ENCODE measurements at places on chromosomes 12 and 14. TPM values are rescaled to one million over a fixed set of nuclear protein-coding genes. Genes with fewer than 3 reads are reported as not detected.

Gene FOXN4
- not detected for total RNA-seq

Gene BCDIN3D
- 7.2 TPM for total RNA-seq

Gene GALNT8
- total RNA-seq = under 0.01 TPM

Gene SOX5
- total RNA-seq = 16.4 TPM

Gene L3HYPDH
- 39.8 TPM for total RNA-seq

Gene C12orf54
- total RNA-seq = not detected

Gene RDH5
- 12.1 TPM for total RNA-seq

Gene PCED1B
- total RNA-seq = 0.33 TPM

Gene FAM222A
- total RNA-seq = under 0.01 TPM

Gene IFI27L1
- total RNA-seq = 14.4 TPM

Gene GPRC5D
- total RNA-seq = not detected

Gene EMC9
- 12.3 TPM for total RNA-seq

Gene NOVA1
- 5.1 TPM for total RNA-seq

Gene KRT71
- total RNA-seq = not detected

Gene KLRC2
- total RNA-seq = not detected

Gene PPM1H
- 3.1 TPM for total RNA-seq

Gene CMAS
- total RNA-seq = 24.3 TPM

Gene OLR1
- total RNA-seq = 1.2 TPM

Gene DBX2
- not detected for total RNA-seq

Gene AQP6
- total RNA-seq = 0.17 TPM

Gene CISTR
- total RNA-seq = not detected

Gene ARHGEF25
- 40.0 TPM for total RNA-seq

Gene NTF3
- 1.5 TPM for total RNA-seq

Gene SDR39U1
- total RNA-seq = 9.9 TPM

Gene USP44
- total RNA-seq = 27.4 TPM

Gene SLC4A8
- total RNA-seq = 3.3 TPM

Gene PLEK2
- total RNA-seq = 0.51 TPM

Gene ASIC1
- total RNA-seq = 1.8 TPM

Gene CYP46A1
- total RNA-seq = under 0.01 TPM

Gene TAS2R20
- total RNA-seq = 2.1 TPM

Gene ZDHHC22
- total RNA-seq = not detected

Gene GPN3
- 8.9 TPM for total RNA-seq

Gene PELI2
- total RNA-seq = 29.2 TPM

Gene APOF
- total RNA-seq = not detected

Gene STRN3
- total RNA-seq = 88.2 TPM
